ENCODE measurements at places on chromosomes 1 and 21.
A peak's percentile ranks its signal among the peaks of the same experiment; 100 is the strongest.

DNA sequence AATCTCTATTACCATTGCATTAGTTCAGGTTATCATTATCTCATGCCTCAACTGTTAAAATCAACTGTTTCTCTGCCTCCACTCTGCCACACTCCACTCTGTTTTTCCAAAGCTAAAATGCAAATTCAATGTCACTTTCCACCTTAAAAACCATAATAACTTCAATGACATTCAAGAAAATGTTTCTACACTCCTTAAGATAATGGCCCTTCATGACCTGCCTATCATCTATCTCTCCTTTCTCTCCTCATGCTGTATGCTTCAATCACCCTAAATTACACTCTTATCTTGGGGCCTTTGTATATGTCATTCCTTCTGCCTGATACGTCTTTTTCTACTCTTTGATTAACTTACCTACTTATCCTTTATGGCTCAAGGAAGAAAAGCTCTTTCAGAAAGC is 296.0 kb downstream of the LRRC7 start:
- no peak for DNase-seq

- no peak for DNase-seq
These were observed 352.4 kb downstream of the NTNG1 start for GRCh38 chr1:107493111-107493716.

- DNase-seq = peak; percentile 96
These were observed at the start of gene PIGM for GRCh38 chr1:160031365-160032164. TSS of gene PIGM (minus strand) at chr1:160031990. CDS start at chr1:160031739, 251 bp downstream.

DNA sequence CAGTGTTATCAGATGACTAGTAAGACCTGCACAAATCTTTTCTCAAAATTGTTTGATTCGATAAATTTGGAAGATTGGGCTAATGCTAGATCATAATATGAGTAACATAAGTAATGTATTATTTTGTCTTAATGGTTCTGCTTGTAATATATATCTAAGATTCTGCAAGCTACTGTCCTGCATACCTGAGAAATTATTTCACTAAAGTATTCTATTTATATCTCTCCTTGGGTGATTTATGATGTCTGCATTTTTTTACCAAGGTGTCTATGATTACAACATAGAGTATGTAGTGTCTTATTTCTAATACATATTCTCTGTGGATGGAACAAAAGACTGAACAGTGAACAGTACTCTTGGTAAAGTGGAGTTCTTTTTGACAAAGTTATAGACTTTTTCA is 166.6 kb downstream of the CLEC20A start:
- DNase-seq = no peak

GRCh38 chr1:169514566-169515270 is 29.0 kb upstream of the SLC19A2 start:
- DNase-seq = no peak

- no peak for DNase-seq
These were observed 285.0 kb upstream of the NFIA start for GRCh38 chr1:60797351-60797750.

DNA sequence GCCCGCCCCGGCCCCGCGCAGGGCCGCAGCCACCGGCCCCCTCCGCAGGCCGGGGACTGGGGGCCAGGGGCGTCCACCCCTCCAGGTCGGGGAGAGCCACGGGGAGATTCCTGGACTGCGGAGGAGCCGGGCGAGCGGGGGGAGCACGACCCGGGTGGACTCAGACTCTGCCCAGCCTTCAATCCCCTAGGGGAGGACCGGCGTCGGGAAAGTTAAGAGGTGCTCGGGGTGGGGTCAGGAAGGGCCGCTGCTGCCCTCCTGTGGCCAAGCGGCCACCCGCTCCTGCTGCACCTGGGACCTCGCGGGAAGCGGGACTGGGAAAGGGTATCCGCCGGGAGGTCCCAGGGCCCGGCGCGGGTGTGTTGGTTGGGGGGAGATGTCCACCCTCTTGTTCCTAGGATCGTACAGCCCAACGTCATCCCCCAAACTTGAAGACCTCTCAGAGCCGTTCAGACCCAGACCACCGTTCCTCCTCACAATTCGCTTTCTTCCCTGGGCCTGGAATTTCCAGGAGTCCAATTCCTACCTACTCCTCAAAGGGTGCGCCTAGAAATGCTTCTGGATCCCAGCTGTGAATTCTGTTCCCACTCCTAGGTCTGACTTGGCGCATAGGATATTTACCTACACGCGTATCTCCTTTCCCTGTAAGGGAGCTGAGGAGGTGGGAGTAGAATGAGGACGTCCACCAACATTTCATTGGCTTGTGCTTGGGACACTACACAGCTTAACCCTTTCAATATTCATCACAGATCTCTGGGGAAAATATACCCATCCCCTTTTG is 484 bp upstream of the RHOC start:
- DNase-seq = peak; percentile 66

GRCh38 chr1:47210666-47211065 is 20.8 kb upstream of the PDZK1IP1 start:
- DNase-seq = no peak

DNA sequence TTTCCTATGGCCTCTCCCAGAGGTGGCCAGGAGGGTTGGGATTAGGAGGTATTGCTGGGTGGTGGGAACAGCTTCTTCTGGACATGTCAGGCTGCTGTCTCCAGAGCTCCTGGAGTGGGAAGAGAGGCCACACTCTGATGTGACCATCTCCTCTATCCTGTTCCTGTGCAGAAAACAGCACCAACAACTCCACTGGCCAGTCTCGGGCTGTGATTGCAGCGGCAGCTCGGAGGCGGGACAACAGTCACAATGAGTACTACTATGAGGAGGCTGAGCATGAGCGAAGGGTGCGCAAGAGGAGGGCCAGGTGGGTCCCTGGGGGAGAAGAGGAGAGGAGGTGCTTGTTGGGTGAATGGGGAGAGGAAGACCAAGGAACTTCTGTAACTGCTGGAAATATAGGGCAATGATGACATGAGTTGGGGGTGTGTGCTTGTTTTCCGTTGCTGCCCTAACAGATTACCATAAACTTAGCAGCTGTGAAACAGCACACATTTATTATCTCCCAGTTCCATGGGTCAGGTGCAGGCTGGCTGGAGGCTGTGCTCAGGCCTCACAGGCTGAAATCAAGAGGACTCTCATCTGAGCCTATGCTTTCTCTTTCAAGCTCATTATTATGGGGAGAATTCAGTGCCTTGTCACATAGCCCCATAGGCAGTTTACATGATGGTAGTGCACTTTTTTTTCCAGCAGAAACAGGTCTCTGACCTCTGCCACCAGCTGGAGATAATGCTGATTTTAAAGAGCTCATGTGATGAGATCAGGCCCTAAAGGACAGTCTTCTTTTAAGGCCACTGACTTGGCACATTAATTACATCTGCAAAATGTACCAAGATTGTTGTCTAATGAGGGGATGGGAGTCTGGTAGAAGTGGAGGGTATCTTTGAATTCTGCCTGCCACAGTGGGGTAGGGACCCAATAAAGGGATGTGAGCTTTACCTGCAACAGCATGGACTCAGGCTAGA is 20.8 kb downstream of the VANGL2 start:
- no peak for DNase-seq

GRCh38 chr1:103218369-103218768 is 110.0 kb upstream of the COL11A1 start:
- DNase-seq = no peak

GRCh38 chr1:74091371-74091770 is 106.6 kb downstream of the LRRIQ3 start:
- DNase-seq = no peak

DNA sequence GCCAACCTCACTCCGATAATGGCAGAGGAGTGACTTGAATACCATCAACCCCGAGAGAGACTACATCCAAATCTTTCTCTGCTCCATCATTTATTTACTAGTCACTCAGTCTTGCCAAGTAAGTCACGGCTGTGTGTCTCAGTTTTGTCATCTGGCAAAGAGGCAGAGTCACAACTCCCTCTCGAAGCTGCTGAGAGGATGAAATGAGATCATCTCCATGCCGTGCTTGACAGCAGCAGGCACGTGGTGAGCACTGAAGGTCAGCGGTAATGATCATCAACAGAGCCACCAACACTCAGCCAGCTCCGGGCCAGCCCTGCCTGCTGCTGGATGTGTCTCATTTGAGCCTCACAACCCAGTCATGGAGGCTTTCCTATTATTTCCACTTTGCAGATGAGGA is 19.9 kb downstream of the ALDH4A1 start:
- DNase-seq = no peak

GRCh38 chr1:173002891-173003838 is 47.6 kb downstream of the TNFSF18 start:
- no peak for DNase-seq

- no peak for DNase-seq
These were observed 69.7 kb downstream of the ADSS2 start for GRCh38 chr1:244381878-244382565.

DNA sequence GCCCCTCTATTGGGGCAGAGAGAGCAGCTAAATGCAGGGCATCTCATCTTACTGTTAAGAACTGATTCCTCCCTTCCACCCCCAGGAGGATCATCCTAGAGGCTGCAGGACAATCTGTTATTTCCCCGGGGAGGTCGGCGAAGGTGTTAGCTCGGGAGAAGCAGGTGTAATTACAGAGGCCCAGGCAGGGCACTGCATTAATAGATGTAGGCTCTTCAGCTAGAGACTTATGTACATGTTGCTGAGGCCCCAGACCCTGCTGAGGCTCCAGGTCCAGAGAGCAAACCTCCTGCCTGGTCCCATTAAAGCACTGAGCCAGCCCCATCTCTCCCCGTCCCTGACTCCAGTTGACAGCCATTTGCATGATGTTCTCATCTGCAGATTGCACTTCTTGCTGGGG is 320.3 kb upstream of the VAMP3 start:
- DNase-seq = no peak

DNA sequence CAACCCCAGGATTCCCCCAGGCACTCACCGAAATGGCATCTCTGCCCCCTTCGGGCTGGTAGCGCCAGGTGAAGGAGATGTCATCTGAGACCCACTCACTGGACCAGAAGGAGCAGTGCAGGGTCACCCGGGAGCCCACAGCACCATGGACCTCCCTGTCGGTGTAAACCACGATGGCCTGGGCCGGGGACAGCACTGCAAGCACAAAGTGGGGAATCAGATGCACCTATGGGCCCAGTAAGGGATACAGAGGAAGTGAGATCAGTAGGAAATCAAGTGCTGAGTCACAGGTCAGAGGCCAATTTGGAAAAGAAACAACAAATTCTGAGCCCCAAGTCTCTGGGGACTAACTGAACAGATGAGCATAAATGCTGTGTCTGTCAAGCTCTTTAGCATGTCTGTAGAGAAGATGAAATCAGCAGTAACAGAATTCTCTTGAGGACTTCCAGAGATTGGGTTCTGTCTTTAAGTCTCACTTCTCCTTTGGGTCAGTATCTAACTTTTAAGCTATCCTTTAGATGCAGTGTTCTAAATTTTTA is 2.5 kb downstream of the MPZ start:
- DNase-seq = no peak
